ENCODE measurements at places on chromosomes 13 and 19.

- DNase-seq, result peak; percentile 52
Observed at GRCh38 chr19:40219721-40220276, 1.6 kb upstream of the TTC9B start.

- no peak for DNase-seq
Observed at GRCh38 chr19:6392221-6393073, 517 bp downstream of the GTF2F1 start.

DNA sequence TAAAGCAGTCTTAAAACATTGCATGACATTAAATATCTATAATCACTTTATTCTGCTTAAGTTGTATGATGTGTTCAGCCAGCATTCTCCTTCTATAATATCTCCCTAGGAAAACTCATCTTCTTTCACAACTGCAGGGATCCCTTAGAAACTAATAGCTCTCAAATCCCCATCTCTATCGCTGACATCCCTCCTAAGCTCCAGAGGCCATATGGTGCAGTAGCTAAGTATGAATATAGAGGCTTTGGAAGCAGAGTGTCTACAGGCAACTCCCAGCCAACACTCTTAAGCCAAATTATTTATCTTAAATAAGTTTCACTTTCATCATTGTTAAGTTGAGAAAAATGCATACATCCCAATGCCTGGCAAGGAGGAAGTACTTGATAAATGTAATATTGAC, 349.5 kb upstream of the MIR17HG start:
- no peak for DNase-seq

DNA sequence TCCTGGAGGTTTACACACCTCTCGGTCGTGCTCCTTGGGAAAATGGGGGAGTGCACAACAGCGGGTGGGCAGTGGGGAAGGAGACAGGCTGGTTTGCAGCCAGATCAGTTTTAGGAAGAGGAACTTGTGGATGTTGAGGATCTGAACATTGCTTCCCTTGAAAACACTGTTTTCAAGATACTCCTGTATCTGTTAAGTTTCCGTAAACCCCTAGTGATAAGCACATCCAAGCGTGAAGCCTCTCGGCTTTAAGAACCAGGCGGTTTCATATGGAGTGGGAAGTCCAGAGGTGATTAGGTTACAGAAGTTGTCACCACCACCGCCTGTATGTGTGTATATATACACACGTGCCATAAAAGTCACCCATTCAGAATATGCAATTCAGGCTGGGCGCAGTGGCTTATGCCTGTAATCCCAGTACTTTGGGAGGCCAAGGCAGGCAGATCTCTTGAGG, 47.4 kb downstream of the SIPA1L3 start:
- DNase-seq, result no peak

GRCh38 chr19:18939922-18940768, 872 bp downstream of the HOMER3 start:
- DNase-seq, result no peak

DNA sequence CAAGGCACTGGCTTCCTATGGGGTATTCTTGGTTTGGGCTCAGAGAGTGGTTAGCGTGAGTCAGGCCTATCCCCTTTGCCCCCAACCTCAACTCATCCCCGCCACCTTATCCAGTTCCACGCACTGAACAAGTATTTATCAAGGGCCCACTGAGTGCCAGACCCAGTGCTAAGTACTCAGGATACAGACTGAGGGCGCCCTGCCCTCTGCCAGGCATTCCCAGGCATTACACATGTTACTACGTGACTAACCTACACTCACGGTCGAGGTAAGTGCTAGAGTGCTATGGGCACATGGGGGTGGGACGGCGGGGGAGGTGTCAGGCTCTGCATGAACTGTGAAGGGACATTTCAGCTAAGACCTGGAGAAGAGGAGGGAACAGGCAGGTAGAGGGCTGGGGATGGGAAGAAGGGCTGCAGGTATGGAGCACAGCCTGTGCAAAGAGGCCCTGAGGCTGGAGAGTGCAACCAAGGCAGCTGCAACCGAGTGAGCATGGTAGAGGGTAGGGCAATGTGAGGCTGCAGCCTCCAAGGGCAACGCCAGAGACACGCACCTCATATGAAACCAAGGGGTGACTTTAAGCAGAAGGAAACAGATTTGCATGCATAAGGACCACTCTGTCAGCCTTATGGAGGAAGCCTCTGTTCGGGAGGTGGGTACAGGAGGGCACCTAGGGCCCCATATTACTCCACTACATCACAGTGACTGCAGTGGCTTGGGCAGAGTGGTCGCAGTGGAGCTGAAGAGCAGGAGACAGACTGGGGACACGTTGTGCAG, 22.5 kb downstream of the DHRS12 start:
- no peak for DNase-seq

DNA sequence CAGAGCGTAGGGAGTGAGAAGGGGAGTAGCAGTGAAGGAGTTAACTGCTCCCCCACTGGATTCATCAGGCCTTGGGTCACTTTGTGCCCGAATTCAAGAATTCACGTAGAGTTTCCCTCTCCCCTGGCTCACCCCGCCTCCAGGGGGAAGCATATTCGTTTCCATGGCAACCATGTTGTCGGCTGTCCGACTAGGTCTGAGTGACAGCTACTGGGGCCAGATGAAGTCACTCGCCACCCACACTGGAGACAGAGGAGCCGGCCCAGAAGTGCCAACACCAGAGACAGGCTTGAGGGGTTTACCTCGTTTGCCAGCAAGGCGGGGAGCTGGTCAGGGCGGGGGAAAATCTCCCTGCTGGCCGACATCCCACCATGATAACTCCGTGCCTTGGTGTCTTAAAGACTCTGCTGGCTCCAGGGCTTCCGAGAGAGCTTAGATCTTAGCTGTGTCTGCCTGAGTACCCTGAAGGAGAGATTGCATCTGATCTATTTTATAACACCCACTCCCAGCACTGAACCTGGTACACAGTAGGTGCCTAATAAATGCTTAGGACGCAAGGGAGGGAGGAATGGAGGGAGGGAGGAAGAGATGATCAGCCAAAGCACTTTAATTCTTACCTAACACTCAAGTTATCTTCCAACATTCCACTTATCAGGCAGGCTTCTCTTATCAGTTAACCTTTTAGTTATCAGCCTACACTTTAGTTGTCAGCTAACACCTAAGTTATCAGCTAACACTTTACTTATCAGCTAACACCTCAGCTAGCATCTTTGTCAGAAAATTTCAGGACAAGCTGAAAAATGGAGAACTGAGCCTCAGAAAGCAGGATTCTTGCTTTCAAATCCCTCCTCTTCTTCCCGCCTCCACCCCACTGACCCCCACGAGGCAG, 57.2 kb upstream of the ZNRF4 start:
- DNase-seq, result no peak

GRCh38 chr19:6109947-6110346, 353 bp downstream of the RFX2 start:
- DNase-seq, result no peak

DNA sequence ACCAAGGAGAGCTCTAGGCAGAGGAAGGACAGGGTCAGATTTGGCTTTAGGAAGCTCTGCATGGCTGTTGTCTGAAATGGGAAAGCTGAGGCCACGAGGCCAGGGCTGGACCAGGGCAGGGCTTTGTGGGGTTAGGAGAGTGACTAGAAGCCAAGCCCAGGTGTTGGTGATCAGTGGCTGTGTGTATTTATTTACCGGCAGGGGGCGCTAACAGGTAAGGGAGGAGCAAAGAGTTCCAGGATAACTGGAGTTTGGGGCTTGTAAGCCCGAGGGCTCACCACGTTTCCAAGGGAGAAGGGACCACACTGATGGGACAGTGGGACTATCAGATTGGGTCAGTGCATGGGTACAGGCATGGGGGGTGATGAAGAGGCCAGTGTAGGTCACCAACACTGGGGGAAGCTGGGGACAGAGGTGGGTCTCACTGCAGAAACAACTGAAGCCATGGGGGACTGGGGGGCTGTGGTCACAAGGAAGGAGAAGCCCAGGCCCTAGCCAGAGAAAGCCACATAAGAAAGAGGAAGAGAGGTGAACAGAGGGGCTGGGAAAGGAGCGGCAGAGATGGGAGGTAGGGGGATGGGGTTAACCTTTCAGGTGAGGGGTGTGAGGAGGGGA, 3.9 kb downstream of the TMEM147 start:
- DNase-seq, result no peak

GRCh38 chr13:34847766-34848165, 94.3 kb upstream of the NBEA start:
- no peak for DNase-seq

- DNase-seq, result no peak
Observed at GRCh38 chr19:29626386-29626785, 20.3 kb downstream of the POP4 start.

GRCh38 chr19:48819366-48819816, 8.6 kb upstream of the BCAT2 start:
- DNase-seq, result peak; percentile 73

DNA sequence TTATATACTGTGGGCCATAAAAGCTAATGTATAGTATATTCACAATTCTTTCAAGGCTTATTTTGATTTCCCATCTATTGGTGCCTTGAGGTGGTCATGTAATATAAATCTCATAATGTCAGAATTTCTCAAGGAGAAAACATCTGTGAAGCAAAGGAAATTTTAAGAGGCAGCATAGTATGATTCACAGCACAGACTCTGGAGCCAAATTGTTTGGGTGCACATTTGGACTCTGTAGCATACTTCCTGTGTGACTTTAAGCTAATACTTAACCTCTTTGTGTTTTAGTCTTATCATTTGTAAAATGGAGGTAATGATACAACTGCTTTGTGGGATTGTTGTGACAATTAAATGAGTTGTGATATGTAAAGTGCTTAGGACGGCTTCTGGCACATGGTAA, 67.6 kb downstream of the PIBF1 start:
- DNase-seq, result no peak

GRCh38 chr19:44685877-44686276, 13.1 kb upstream of the CEACAM16 start:
- no peak for DNase-seq

GRCh38 chr19:18778076-18778389, 13.1 kb downstream of the COMP start:
- no peak for DNase-seq

DNA sequence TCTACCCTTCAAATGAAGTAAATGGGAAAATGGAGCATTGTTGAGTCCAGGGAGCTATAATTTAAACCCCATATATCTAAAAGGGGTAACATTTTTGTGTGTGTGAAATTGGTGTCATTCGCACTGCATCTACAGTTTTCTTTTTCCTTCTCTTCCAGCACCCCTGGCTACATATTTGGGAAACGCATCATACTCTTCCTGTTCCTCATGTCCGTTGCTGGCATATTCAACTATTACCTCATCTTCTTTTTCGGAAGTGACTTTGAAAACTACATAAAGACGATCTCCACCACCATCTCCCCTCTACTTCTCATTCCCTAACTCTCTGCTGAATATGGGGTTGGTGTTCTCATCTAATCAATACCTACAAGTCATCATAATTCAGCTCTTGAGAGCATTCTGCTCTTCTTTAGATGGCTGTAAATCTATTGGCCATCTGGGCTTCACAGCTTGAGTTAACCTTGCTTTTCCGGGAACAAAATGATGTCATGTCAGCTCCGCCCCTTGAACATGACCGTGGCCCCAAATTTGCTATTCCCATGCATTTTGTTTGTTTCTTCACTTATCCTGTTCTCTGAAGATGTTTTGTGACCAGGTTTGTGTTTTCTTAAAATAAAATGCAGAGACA, 28.6 kb downstream of the ALOX5AP start:
- no peak for DNase-seq

DNA sequence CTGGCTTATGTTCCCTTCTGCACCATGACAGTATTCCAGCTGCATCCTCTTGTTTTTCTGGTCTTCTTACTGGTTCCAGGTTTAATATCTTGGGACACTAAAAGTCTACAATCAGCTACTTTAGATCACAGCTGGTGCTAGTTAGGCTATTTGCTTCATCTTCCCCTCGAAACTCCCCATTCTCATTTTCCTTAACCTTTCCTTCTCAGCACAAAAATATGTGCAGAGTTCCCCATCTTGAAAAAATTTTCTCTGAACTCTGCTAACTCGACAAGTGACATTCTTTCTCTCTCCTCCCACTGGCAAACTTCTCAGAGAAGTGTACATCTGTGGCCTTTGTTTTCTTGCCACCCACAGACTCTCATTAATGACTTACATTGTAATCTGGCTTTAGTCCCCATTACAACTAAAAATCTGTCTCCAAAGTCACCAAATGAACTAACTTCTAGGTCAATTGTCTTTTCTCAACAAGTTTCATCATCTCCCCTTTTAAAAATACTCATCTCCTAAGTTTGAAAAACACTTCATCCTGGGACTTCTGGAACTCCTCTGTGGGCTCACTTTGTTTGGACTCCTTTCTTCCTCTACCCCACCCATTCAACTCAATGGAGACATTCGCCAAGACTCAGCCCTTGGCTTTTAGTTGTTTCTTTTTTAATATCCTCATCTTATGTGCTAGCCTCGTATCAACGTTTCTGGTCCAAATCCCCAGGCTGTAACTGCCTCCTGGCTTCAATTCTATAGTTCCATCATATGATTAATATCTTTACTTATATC, 7.1 kb upstream of the KL start:
- no peak for DNase-seq

GRCh38 chr13:114058051-114058867, 74.2 kb downstream of the RASA3 start:
- no peak for DNase-seq

GRCh38 chr19:10513223-10513622, 4.0 kb downstream of the S1PR5 start:
- no peak for DNase-seq

- DNase-seq, result no peak
Observed at GRCh38 chr19:1233115-1233667, 4.6 kb downstream of the CBARP start.

DNA sequence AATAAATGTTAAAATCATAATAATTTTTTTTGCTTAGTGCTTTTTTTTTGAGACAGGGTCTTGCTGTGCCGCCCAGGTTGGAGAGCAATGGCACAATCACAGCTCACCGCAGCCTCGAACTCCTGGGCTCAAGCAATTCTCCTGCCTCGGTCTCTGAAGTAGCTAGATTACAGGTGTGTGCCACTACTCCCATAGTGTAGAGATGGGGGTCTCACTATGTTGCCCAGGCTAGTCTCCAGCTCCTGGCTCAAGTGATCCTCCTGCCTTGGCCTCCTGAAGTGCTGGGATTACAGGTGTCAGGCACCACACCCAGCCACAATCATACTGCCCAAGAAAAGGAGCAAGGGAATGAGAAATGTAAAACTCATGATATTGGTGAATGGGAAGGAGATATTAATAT, 5.1 kb downstream of the FBL start:
- no peak for DNase-seq

GRCh38 chr13:49694446-49694845, 3.2 kb upstream of the EBPL start:
- DNase-seq, result no peak

Measured in epithelial cell of prostate (primary cell).